Globus pallidus (tissue), 1 donor: ENCODE measurements at places on chromosomes 1 and 21.

GRCh38 chr1:200134116-200134515 is 106.6 kb downstream of the NR5A2 start:
- no peak for DNase-seq

- no peak for DNase-seq
Observed at GRCh38 chr1:46012236-46012635, 120.2 kb downstream of the PIK3R3 start.

GRCh38 chr1:195520757-195521156 is 1087.5 kb downstream of the KCNT2 start:
- no peak for DNase-seq

- DNase-seq: no peak
Observed at GRCh38 chr1:17790383-17791054, 35.4 kb downstream of the ACTL8 start.

DNA sequence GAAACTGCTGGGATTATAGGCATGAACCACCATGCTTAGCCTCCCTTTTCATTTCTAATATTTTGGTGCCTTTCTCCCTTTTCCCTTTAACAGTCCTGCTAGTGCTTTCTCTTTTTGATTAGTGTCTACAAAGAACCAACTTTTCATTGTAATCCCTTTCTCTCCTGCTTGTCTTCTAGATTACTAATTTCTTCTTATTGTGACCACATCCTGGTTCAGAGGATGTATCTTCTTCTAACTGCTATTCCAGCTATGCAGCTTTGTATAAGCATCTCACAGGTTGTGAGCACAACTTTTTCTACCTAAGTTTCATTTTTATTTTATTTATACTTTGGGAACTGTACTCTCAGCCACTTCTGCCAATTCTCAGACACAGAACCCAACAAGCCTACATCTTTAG is 14.7 kb downstream of the ZNF648 start:
- DNase-seq: no peak

GRCh38 chr1:160607672-160608032 is 28.4 kb upstream of the CD84 start:
- no peak for DNase-seq

- no peak for DNase-seq
Observed at GRCh38 chr21:43726686-43727518, 8.0 kb downstream of the PDXK start.

DNA sequence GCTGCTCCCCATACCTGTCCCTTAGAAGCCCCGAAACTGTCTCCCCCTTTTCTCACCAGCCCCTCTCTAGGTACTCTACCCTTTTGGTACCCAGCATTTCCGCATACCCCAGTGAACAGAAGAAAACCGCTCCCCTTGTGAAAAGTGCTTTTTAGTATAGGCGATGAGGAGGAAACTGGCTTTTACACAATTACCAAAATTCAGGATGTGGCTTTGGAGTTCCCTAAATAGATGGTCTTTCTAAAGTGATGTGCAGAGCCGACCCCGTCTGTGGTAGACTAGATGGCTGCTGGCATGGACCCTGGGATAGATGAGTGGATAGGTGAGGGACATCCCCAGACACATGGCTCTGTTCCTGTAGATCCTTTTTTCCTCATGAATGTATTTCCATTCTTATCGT is 2.6 kb upstream of the PER3 start:
- no peak for DNase-seq

DNA sequence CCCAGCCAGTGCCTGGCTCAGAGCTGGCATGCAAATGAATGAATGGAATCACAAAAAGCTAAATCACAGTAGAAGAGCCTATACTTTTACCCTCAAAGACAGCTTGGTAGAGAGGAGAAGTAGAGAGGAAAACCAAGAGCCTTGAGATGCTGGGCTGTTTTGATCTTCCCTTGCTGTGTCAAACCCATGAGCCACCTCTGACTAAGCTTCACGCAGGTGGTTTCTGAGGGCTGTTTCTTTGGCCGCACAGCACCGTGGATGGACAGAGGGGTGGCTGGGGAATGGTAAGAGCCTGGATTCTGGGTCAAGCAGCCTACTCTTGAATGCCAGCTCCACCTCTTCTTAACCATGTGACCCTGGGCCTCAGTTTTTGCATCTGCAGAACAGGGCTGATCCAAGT is 18.6 kb downstream of the ABCG1 start:
- no peak for DNase-seq

DNA sequence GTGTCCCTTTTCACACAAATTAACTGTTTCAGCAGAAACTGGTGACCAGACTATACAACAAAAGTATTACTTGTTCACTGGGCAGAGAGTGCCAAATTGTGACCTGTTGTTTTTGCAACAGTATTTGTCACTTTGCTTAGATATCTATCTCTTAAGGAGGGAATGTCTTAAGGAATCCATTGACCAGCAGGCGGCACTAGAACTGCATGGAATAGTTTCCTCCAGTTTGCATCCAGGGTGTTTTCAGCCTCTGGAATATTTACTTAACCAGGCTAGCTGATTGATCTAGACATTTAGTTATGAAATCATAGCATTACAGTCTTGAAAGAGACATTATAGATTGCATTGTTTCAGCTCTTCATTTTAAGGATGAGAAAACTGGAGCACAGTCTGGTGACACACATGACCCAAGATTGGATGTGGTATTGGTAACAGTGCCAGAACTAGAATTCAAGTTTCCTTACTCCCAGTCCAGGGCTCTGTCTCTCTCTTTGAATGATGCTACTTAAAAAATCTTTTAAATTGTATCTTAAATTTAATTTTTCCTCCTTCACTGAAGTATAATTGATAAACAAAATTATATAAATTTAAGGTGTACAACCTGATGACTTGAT is 16.9 kb downstream of the RPTN start:
- peak; percentile 51 for DNase-seq

DNA sequence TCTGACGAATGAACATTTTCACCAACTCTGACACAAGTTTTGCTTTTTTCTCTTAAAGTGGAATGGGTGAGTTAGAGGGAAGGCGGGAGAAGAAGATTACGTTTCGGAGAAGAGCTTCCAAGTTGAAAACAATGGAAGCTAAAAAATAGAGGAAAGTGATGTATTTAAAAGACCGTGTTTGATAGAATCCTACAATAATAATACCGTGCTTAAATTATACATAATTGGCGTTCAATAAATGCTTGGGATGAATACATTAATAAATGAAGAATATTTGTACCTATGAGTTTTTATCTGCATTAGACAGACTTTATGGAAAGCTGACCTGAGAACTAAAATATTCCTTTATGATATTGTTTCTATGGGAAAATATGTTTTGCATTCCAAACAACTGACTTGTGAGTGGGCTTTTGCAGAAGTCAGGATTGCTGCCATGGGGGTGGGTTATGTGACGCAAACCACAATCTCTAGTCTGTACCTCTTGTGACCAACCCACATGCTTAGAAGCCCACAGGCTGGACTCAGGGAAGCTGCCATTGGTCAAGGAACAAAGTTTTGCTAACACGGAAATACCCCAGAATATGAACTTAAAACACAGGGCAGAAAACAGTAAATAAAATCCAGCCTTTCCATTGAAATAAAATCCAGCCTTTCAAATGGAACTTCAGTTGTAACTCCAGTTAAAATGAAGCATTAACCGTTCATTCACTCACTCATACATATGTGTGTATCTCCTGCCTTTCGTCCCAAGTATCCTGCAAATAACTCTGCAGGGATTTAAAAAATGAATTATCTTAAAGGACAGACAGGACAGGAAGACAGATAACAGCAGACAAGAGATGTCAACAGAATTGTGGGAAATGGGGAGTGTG is 21.3 kb upstream of the ATF3 start:
- no peak for DNase-seq

DNA sequence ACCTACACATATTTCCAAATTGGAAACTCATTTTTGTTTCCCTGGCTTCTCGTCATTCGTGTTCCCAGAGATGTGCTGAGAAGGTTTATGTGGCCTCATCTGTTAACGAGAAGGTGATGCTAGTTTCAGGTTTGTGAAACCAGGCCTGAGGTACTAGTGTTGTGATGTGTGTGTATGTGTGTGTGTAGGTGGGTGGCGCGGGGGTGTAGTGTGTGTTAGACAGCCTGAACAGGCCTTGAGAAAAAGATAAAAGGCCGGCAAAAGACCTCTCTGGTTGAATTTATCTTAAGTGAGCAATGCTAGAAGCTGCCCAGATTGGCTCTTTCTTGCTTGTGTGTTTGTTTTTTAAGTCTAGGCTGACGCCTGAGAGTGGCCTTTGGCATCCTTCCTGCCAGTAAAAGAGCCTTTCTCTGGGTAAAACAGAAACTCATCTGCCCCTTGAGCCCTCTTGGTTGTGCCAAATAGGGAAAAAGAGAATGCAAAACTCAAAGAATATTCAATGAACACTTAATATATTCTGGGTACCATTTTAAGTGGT is 65.8 kb upstream of the HSD17B7 start:
- peak; percentile 7 for DNase-seq

DNA sequence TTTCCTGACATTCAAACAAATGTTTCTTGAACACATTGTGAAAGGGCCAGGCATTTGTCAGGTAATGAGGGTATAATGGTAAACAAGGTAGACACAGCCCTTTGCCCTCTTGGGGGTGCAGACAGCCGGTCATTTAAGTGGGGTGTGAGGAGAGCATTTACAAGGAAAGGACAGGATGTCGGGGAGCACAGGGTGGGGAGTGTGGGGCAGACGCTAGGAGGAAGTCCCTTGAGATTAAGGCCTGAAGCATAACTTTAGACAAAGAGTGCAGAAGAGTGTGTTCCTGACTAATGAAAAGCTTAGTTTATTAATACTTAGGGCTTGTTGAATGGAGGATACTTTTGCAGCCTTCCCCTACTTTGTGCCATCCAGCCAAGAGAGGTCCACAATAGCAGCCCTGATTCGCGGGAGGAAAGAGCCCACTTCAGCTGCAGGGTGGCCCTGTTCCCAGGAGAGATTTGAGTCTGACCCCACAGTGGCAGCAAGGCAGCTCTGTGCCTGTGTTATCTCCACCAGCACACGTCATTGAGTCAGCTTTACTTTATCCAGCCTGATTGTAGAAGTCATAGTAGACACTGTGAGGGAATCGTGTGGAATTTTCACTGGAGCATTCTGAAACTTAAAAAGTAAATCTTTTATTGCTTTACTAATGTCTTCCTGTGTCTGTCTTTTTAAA is 35.1 kb downstream of the MPZL1 start:
- DNase-seq: no peak

GRCh38 chr1:110630839-110631663 is 24.9 kb upstream of the KCNA2 start:
- DNase-seq: peak; percentile 40
